Lung (tissue), 17 donors: ENCODE measurements at places on chromosomes 2 and 18. TPM values are rescaled to one million over a fixed set of nuclear protein-coding genes. Genes with fewer than 3 reads are reported as not detected.
A peak's percentile ranks its signal among the peaks of the same experiment; 100 is the strongest.

GKN1 gene
- polyA plus RNA-seq: 0.15 TPM

IL36RN gene
- not detected for polyA plus RNA-seq

REG1B gene
- 0.75 TPM for polyA plus RNA-seq

KLHL30 gene
- 0.18 TPM for polyA plus RNA-seq

FRZB gene
- 1.2 TPM for polyA plus RNA-seq

L3MBTL4 gene
- 2.8 TPM for polyA plus RNA-seq

STEAP3 gene
- 8.1 TPM for polyA plus RNA-seq

POTEI gene
- polyA plus RNA-seq: 0.03 TPM

DNA sequence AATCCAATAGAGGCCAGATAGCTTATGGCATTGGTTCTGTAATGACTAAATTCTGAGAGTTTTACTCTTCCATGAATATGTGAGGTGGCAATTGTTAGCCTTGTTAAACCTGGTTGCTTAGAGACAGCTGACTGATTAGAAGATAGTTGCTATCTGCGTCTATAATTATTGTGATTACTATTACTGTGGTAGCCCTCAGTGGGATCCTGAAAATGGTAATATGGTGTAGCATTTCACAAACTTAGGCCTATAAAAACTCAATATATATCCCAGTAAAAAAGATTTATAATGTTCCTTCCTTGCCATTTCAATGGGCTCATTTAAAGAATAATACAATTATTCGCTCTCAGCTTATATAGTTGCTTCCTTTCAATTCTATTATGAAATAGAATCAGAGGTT, 405.8 kb upstream of the CDH2 start:
- no peaks in the 10 kb centered on the region for H3K36me3 ChIP-seq
- no peak overlapping the region for H3K4me3 ChIP-seq
- H3K27me3 ChIP-seq: no peaks in the 10 kb centered on the region
- no peak for DNase-seq
- no peaks in the 10 kb centered on the region for H3K4me1 ChIP-seq

- no peak for DNase-seq
- no peaks in the 10 kb centered on the region for H3K4me1 ChIP-seq
- H3K27me3 ChIP-seq: no peaks in the 10 kb centered on the region
- no peak overlapping the region for H3K27ac ChIP-seq
These were observed 104.0 kb downstream of the SMAD2 start for GRCh38 chr18:47826157-47827074.

DNA sequence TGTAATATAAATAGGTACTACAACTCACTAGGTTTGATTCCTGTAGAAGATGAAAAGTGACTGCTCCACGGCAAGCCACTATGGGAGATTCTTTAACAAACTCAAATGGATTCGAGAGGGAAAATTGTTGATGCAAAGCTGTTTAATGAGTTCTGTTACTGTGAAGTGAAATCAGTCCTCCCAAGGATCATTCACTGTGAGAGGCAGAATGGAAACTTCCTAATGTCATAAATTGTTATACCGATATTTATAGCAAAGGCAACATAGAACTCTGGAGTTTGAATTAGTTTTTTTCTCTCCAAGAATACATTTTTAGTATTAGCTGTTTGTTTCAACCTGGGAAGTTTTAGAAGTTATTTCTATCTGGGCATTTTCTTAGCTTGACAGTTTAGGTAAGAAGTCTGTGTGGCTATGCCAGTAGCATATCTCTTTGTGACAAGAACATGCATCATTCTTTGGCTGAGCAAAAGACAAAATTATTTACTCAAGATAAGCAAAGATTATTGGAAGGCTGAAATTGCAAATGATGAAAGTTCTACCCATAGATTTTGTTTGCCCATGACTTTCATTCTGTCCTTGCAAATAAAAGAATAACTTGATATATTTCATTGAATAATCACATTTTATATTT, 979.7 kb downstream of the DPP10 start:
- DNase-seq: no peak
- no peaks in the 10 kb centered on the region for H3K27me3 ChIP-seq
- no peaks in the 10 kb centered on the region for H3K4me1 ChIP-seq
- H3K36me3 ChIP-seq: no peaks in the 10 kb centered on the region

- no peak for DNase-seq
- no peaks in the 10 kb centered on the region for H3K36me3 ChIP-seq
- no peak overlapping the region for H3K4me3 ChIP-seq
- H3K27me3 ChIP-seq: no peaks in the 10 kb centered on the region
- H3K4me1 ChIP-seq: no peaks in the 10 kb centered on the region
These were observed 16.2 kb upstream of the DGKD start for GRCh38 chr2:233338046-233338445.

DNA sequence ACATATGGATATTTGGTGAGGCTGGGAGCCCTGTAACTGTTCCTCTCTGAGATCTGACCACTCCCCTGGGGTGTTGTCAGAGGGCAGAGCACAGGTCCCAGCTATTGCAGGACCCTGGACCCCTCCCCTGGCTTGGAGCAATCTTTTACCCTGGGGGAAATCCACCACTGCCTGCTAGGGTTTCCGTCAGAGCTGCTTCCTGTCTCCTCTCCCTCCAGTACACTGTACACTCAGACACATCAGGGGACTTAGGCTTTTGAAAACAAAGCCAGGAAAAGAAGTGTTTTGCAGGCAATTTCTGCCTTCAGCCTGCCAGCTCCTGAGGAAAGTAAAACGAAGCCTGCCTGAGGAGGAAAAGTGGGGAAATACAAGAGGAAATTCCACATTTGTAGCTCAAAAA, 13.2 kb upstream of the CEP68 start:
- H3K4me1 ChIP-seq: no peaks in the 10 kb centered on the region
- no peak for DNase-seq
- no peaks in the 10 kb centered on the region for H3K27me3 ChIP-seq
- H3K27ac ChIP-seq: peak overlapping the region; percentile 37
- H3K36me3 ChIP-seq: no peaks in the 10 kb centered on the region

DNA sequence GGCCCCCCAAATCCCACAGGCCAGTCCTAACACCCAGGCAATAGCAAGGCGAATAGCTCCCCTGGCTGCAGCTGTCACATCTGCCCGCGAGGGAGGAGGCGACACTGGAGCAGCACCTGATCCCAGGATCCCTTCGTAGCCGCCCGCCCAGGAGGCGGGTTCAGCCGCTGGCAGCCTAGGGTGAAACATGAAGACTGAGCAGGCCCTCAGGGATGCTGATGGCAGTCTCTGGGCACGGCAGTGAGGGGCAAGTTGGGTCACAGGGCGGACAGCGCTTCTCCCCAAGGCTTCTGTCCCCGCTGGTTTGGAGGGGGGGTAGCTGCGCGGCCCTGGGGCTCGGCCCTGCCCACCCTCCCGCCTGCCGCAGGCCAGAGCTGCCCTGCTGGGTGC, 1.9 kb downstream of the DNMT3A start:
- H3K27me3 ChIP-seq: no peaks in the 10 kb centered on the region
- H3K27ac ChIP-seq: peak overlapping the region; percentile 71
- peaks cover 3% of the 10 kb centered on the region for H3K36me3 ChIP-seq
- H3K4me3 ChIP-seq: no peak overlapping the region
- DNase-seq: no peak
- H3K4me1 ChIP-seq: no peaks in the 10 kb centered on the region

- H3K4me1 ChIP-seq: no peaks in the 10 kb centered on the region
- no peaks in the 10 kb centered on the region for H3K36me3 ChIP-seq
- H3K27ac ChIP-seq: no peak overlapping the region
These were observed 247.0 kb upstream of the SYT4 start for GRCh38 chr18:43524260-43524659.

GRCh38 chr2:26609839-26610277, 31.3 kb downstream of the CIB4 start:
- peak overlapping the region; percentile 20 for H3K27ac ChIP-seq
- no peak overlapping the region for H3K4me3 ChIP-seq
- DNase-seq: peak; percentile 86
- H3K27me3 ChIP-seq: no peaks in the 10 kb centered on the region
- no peaks in the 10 kb centered on the region for H3K36me3 ChIP-seq
- H3K4me1 ChIP-seq: peaks cover 74% of the 10 kb centered on the region

- H3K4me3 ChIP-seq: no peak overlapping the region
- no peaks in the 10 kb centered on the region for H3K27me3 ChIP-seq
- H3K27ac ChIP-seq: no peak overlapping the region
- H3K36me3 ChIP-seq: no peaks in the 10 kb centered on the region
These were observed 3.5 kb downstream of the EML6 start for GRCh38 chr2:54726940-54727339.

DNA sequence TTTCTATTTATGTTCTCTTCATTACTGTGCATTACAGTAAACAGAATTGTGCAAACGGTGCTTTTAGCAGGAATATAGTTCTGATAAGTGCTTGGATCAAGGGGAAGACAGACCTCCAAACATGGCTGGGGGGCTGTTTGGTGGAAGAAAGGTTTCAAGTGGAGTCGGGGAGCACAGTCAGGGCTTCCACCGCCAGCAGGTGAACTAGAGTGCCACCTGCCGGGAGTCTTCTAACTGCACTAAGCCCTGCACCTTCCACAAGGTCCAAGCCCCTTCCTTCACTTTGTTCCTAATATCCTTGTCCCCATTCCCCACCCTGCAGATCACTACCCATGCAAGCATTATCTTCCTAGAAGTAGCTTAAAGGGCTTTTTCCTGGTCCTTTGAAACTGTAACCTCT, 11.1 kb downstream of the ONECUT2 start:
- peaks cover 7% of the 10 kb centered on the region for H3K27me3 ChIP-seq
- no peak for DNase-seq
- H3K27ac ChIP-seq: no peak overlapping the region
- no peak overlapping the region for H3K4me3 ChIP-seq
- no peaks in the 10 kb centered on the region for H3K36me3 ChIP-seq
- H3K4me1 ChIP-seq: no peaks in the 10 kb centered on the region

- H3K4me3 ChIP-seq: no peak overlapping the region
- DNase-seq: no peak
- no peaks in the 10 kb centered on the region for H3K4me1 ChIP-seq
These were observed 345.5 kb downstream of the ERBB4 start for GRCh38 chr2:212193056-212193455.

DNA sequence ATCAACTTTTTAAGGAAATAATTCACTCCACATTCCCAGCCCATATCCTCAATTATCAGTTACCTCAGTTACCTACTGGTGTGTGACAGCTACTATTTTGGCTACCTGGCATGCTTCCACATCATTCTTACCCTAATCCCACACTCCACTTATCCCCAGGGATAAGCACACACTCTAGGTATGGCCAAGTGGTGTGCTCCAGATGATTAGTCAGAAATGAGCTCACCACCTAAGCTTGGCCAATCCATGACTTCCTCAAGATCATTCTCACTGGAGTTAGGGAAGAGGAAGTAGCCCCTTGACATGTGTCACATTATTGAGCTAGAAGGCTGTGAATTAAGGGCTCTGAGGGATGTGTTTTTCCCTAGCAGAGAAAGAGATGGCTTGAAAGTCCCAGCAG, 20.9 kb upstream of the SMAD4 start:
- no peaks in the 10 kb centered on the region for H3K36me3 ChIP-seq
- peaks cover 3% of the 10 kb centered on the region for H3K4me1 ChIP-seq
- DNase-seq: peak; percentile 22
- H3K27ac ChIP-seq: no peak overlapping the region

DNA sequence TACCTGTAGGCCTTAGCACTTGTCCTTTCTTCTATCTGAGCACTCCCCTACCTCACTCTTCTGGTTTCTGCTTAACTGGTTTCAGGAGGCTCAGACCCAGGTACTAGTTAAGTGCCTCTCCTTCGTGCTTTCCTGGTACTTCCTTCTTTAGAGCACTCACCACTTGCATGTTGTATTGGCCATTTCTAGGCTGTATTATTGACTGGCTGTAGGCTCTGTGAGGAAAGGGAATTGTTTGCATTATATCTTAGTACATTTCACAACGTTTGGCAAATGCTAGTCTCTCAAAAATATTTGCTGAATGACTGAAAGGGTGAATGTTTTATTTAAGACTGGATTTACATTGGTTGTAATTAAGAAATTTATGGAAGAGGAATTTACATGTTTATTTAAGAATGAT, 36.0 kb upstream of the SCN1A start:
- no peak overlapping the region for H3K4me3 ChIP-seq
- DNase-seq: peak; percentile 23
- no peaks in the 10 kb centered on the region for H3K4me1 ChIP-seq
- H3K27me3 ChIP-seq: no peaks in the 10 kb centered on the region

- H3K4me1 ChIP-seq: no peaks in the 10 kb centered on the region
- H3K27ac ChIP-seq: no peak overlapping the region
- H3K36me3 ChIP-seq: no peaks in the 10 kb centered on the region
- H3K4me3 ChIP-seq: no peak overlapping the region
These were observed 98.2 kb upstream of the ALPP start for GRCh38 chr2:232280341-232280740.

- no peaks in the 10 kb centered on the region for H3K4me1 ChIP-seq
- H3K36me3 ChIP-seq: no peaks in the 10 kb centered on the region
- no peak for DNase-seq
- no peak overlapping the region for H3K4me3 ChIP-seq
- no peaks in the 10 kb centered on the region for H3K27me3 ChIP-seq
These were observed 94.2 kb upstream of the DLX2 start for GRCh38 chr2:172196768-172197431.

DNA sequence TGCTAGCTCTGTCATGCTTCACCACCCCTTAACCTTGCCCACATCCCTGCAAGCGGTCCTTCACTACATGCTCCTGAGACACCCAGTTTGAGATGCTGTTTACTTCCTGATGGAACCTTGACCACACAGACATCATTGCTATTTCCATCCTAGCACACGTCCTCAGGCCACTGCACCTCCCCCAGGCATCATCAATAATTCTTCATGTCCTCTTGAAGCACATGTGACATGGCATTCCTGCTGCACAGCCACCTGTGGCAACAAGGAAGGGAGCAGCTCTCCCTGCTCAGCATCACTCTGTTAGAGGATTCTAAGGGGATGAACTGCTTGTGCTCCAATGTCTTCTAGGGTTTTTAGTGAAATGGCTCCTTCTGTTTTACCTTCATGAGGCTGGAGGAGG, 26.1 kb upstream of the ST3GAL5 start:
- no peaks in the 10 kb centered on the region for H3K4me1 ChIP-seq
- H3K36me3 ChIP-seq: no peaks in the 10 kb centered on the region
- H3K4me3 ChIP-seq: no peak overlapping the region
- no peak overlapping the region for H3K27ac ChIP-seq
- no peak for DNase-seq
- H3K27me3 ChIP-seq: no peaks in the 10 kb centered on the region

GRCh38 chr2:207782238-207783030, 12.7 kb upstream of the FZD5 start:
- H3K36me3 ChIP-seq: no peaks in the 10 kb centered on the region
- H3K27ac ChIP-seq: no peak overlapping the region
- no peak overlapping the region for H3K4me3 ChIP-seq
- no peaks in the 10 kb centered on the region for H3K27me3 ChIP-seq
- H3K4me1 ChIP-seq: no peaks in the 10 kb centered on the region

GRCh38 chr2:141280037-141280436, 850.8 kb downstream of the LRP1B start:
- no peak overlapping the region for H3K27ac ChIP-seq
- no peak overlapping the region for H3K4me3 ChIP-seq
- no peaks in the 10 kb centered on the region for H3K36me3 ChIP-seq
- no peaks in the 10 kb centered on the region for H3K27me3 ChIP-seq

- no peak overlapping the region for H3K27ac ChIP-seq
- H3K36me3 ChIP-seq: no peaks in the 10 kb centered on the region
- no peak for DNase-seq
- H3K4me1 ChIP-seq: no peaks in the 10 kb centered on the region
- H3K4me3 ChIP-seq: no peak overlapping the region
These were observed 58.8 kb downstream of the CCDC195 start for GRCh38 chr2:224657349-224657748.
